Fibroblast of mammary gland (primary cell): ENCODE measurements at places on chromosomes 5 and 9.
A peak's percentile ranks its signal among the peaks of the same experiment; 100 is the strongest.

DNA sequence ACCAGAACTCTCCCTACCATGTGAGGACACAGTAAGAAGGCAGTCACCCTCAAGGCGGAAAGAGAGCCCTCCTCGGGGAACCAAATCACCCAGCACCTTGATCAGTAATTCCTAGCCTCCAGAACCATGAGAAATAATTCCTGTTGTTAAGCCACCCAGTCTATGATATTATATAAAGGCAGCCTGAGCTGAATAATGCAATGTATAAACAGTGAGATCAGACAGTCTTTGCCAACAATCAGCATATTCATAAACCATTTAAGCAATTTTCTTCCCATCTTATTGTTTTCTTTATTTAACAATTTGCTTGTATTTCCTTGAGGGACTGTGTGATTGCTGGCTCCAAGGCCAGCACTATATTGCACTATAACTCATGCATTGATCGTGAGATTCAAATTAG is 144.4 kb upstream of the DAPK1 start:
- no peak for DNase-seq

DNA sequence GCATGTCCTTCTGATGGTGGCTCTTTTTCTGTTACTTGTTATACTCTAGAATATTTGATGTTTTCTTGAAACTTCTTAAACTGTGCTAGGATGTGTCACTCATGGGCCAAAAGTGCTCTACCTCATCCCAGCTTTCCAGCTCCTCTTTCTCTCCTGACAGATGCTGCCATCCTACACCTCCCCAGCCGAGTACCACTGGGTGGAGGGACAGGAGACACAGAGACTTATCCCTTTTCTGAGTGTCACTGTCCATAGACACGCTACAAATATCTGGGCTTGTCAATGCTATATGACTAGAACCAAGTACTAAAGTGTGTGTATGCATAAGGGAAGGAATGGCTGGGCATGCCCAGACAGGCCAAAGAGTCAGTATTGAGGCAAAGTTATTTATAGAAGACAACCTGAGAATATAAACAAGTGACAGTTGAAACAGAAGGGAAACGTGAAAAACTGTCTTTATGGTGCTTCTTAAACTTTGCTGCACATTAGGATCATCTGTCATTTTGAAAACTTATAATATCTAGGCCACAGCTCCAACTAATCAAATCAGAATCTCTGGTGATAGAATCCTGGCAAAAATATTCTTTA is 188.0 kb downstream of the CARTPT start:
- DNase-seq = no peak

GRCh38 chr5:57836331-57836730 is 353.7 kb upstream of the ACTBL2 start:
- DNase-seq = no peak

GRCh38 chr9:72441848-72442607 is 77.0 kb upstream of the ZFAND5 start:
- DNase-seq = peak; percentile 77

GRCh38 chr5:76982450-76982849 is 29.6 kb downstream of the CRHBP start:
- DNase-seq = no peak

DNA sequence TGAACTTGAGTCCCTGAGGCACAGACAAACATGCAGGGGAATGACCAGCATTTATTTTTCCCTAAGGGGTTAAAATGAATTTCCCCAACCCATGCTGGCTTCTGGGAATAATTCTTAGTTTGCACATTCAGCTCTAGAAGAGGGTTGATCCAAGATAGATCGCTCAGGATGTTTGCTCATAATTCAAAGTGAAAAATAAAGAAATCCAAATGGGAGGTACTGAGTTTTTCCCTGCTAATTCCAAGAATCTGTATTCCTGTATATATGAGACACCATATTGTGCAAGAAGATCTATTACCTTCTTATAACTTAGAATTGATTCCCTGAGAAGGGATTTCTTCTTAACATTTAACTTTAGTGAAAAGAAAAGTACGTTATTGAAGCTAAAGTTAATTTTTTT is 96.2 kb downstream of the VCAN start:
- peak; percentile 70 for DNase-seq

GRCh38 chr5:60811105-60811504 is 33.0 kb downstream of the ELOVL7 start:
- DNase-seq = no peak

GRCh38 chr9:33092634-33093033 is 16.2 kb upstream of the SMU1 start:
- DNase-seq = no peak

- DNase-seq = no peak
These were observed 28.7 kb upstream of the ZNF354B start for GRCh38 chr5:178831049-178831448.

GRCh38 chr5:40665635-40666298 is 13.9 kb upstream of the PTGER4 start:
- DNase-seq = no peak
